ENCODE measurements at places on chromosomes 1 and 21. TPM values are rescaled to one million over a fixed set of nuclear protein-coding genes. Genes with fewer than 3 reads are reported as not detected.

The KRTAP13-3 gene
- total RNA-seq = not detected

The C4BPB gene
- total RNA-seq = not detected

The ADAMTS4 gene
- total RNA-seq = 7.2 TPM

The CELA3A gene
- not detected for total RNA-seq

The OR10X1 gene
- total RNA-seq = not detected

- no peaks in the 10 kb centered on the region for H3K36me3 ChIP-seq
- DNase-seq = no peak
- no peaks in the 10 kb centered on the region for H3K27me3 ChIP-seq
Observed at GRCh38 chr1:63107066-63107465, 215.3 kb upstream of the FOXD3 start.

GRCh38 chr1:176656257-176656995 is 193.5 kb downstream of the PAPPA2 start:
- no peaks in the 10 kb centered on the region for H3K27me3 ChIP-seq
- no peaks in the 10 kb centered on the region for H3K36me3 ChIP-seq
- H3K4me3 ChIP-seq = no peak overlapping the region
- no peak for DNase-seq

GRCh38 chr21:45296638-45297037 is 8.9 kb upstream of the POFUT2 start:
- no peaks in the 10 kb centered on the region for H3K36me3 ChIP-seq
- peaks cover 9% of the 10 kb centered on the region for H3K4me1 ChIP-seq
- no peaks in the 10 kb centered on the region for H3K27me3 ChIP-seq
- H3K27ac ChIP-seq = no peak overlapping the region
- no peak overlapping the region for H3K4me3 ChIP-seq
- DNase-seq = no peak

- no peak overlapping the region for H3K4me3 ChIP-seq
- H3K4me1 ChIP-seq = no peaks in the 10 kb centered on the region
Observed at GRCh38 chr1:91798740-91799139, 87.2 kb downstream of the TGFBR3 start.

GRCh38 chr1:98923667-98924066 is 81.0 kb downstream of the PLPPR5 start:
- H3K27me3 ChIP-seq = no peaks in the 10 kb centered on the region
- no peak for DNase-seq
- H3K27ac ChIP-seq = no peak overlapping the region

DNA sequence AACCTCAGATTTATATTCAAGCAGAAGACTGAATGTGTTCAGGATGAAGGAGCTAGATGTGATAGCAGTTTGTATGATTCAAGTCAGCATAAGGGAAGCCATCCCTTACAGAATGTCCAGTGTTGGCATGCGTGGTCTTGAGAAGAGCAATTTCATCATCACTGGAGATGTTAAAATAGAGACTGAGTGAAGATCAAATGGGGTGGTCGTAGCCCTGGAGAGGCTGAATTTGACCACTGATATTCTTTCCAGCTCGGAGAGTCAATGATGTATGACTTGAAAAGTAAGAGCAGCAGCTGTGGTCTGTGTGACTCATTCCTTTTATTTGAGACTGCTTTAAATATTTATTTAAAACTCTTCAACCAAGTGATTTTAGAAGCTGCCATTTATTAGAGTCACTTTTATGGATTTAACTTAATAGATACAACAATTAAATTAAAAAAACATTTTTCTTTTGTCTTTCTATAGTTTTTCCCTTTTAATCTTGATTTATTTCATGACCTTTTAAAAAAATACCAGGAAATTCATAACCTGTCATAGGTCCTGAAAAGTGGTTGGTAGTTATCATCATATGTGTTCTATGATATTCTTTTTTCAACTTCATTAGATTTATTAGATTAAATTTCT is 15.5 kb downstream of the FMN2 start:
- no peak overlapping the region for H3K27ac ChIP-seq
- DNase-seq = no peak
- H3K27me3 ChIP-seq = no peaks in the 10 kb centered on the region
- no peak overlapping the region for H3K4me3 ChIP-seq
- H3K36me3 ChIP-seq = no peaks in the 10 kb centered on the region

DNA sequence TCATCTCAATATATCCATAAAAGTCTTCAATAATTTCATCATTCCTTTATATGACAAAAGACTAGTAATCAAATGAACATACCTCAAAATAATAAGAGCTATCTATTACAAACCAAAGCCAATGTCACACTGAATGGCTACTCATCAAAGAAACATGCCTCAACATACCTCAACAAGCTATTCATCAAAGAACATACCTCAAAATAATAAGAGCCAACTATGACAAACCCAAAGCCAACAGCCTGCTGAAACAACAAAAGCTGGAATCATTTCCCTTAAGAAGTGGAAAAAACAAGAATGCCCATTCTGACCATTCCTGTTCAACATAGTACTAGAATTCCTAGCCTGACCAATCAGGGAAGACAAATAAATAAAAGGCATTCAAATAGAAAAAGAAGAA is 1373.7 kb downstream of the BRINP3 start:
- H3K27me3 ChIP-seq = no peaks in the 10 kb centered on the region
- H3K36me3 ChIP-seq = no peaks in the 10 kb centered on the region
- H3K4me3 ChIP-seq = no peak overlapping the region
- H3K4me1 ChIP-seq = no peaks in the 10 kb centered on the region
- no peak overlapping the region for H3K27ac ChIP-seq
- no peak for DNase-seq

DNA sequence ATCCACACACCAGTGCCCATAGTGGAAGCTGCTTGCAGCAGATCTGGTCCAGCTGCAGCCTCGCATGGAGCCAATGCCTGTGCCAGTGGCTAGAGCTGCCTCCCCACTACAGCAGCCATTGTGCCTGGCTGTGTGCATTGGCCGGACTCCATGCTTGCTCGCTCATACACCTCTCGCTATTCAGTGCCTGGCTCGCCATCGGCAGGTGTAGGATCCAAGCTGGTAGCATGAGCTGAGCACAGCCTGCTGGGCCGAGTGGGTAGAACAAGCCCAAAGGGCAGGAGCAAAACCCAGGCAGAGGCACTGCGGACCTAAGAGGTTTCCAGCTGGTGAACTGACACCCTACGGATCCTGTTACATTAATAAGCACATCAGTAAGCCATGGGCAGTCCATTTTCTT is 1184.1 kb downstream of the AMY1C start:
- no peaks in the 10 kb centered on the region for H3K27me3 ChIP-seq
- DNase-seq = no peak
- no peaks in the 10 kb centered on the region for H3K4me1 ChIP-seq
- H3K4me3 ChIP-seq = no peak overlapping the region
- H3K36me3 ChIP-seq = no peaks in the 10 kb centered on the region
- H3K27ac ChIP-seq = no peak overlapping the region

GRCh38 chr1:11701551-11701961 is 10.0 kb downstream of the DRAXIN start:
- no peaks in the 10 kb centered on the region for H3K36me3 ChIP-seq
- H3K4me1 ChIP-seq = peaks cover 41% of the 10 kb centered on the region
- DNase-seq = no peak

- no peak overlapping the region for H3K4me3 ChIP-seq
- no peaks in the 10 kb centered on the region for H3K27me3 ChIP-seq
- no peak overlapping the region for H3K27ac ChIP-seq
- H3K36me3 ChIP-seq = peaks cover 5% of the 10 kb centered on the region
- DNase-seq = no peak
- H3K4me1 ChIP-seq = no peaks in the 10 kb centered on the region
Observed at GRCh38 chr1:12087797-12088314, 24.8 kb downstream of the TNFRSF8 start.

- H3K27ac ChIP-seq = no peak overlapping the region
- no peaks in the 10 kb centered on the region for H3K36me3 ChIP-seq
- H3K4me3 ChIP-seq = no peak overlapping the region
- DNase-seq = no peak
- no peaks in the 10 kb centered on the region for H3K4me1 ChIP-seq
- H3K27me3 ChIP-seq = no peaks in the 10 kb centered on the region
Observed at GRCh38 chr1:187033693-187034390, 205.1 kb downstream of the PLA2G4A start.

DNA sequence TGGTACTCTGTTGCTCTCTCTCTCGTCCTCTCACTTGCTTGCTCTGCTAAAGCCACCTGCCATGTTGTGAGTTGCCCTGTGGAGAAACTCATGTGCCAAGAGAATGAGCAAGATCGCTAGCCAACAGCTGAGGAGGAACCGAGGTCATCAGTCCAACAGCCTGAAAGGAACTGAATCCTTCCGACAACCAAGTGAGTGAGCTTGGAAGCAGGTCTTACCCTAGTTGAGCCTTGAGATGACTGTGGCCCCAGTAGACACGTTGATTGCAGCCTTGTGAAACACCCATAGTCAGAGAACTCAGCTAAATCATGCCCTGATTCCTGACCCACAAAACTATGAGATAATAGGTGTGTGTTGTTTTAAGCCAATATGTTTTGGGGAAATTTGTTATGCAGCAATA is 48.1 kb upstream of the BACH1 start:
- no peak for DNase-seq
- H3K4me3 ChIP-seq = no peak overlapping the region
- no peaks in the 10 kb centered on the region for H3K27me3 ChIP-seq
- no peak overlapping the region for H3K27ac ChIP-seq
- no peaks in the 10 kb centered on the region for H3K4me1 ChIP-seq

GRCh38 chr1:184021728-184022127 is 15.8 kb downstream of the COLGALT2 start:
- H3K27me3 ChIP-seq = no peaks in the 10 kb centered on the region
- no peak for DNase-seq
- H3K27ac ChIP-seq = no peak overlapping the region
- H3K4me3 ChIP-seq = no peak overlapping the region

DNA sequence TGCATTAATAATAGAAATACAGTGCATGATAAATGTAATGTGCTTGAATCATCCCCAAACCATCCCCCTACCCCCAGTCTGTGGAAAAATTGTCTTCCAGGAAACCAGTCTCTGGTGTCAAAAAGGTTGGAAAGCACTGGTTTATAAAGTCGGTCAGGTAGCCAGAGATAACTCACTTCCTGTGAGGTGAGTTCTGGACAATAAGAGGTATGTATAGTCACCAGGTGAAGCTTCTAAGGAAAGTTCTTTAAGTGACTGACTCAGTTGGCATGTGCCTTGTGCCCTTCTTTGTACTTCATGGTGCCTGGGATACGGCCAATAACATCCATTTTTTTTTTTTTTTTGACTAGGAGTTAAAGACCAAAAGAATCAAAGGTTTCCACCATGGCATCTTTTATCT is 103.7 kb downstream of the GPATCH2 start:
- H3K4me3 ChIP-seq = no peak overlapping the region
- no peaks in the 10 kb centered on the region for H3K27me3 ChIP-seq
- no peak overlapping the region for H3K27ac ChIP-seq
- no peaks in the 10 kb centered on the region for H3K4me1 ChIP-seq
- DNase-seq = no peak

- H3K4me3 ChIP-seq = no peak overlapping the region
- H3K27me3 ChIP-seq = no peaks in the 10 kb centered on the region
- H3K27ac ChIP-seq = no peak overlapping the region
- no peak for DNase-seq
Observed at GRCh38 chr1:46153228-46153627, 20.8 kb upstream of the PIK3R3 start.

DNA sequence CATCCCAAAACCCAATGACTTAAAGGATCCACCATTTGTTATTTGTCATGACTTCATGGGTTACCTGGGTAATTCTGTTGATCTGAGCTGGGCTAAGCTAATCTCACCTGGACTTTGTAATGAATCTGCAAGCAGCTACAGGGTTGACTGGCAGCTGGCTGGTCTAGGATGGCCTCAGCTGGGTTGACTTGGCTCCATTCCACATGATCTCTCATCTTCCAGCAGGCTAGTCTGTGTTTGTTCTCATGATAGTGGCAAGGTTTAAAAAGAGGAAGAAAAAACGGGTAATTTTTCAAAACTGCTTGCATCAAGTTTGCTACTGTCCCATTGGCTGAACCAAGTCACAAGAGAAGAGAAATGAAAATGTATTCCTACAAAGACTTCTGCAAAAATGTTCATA is 24.8 kb upstream of the ZMYM4 start:
- H3K27ac ChIP-seq = no peak overlapping the region
- H3K36me3 ChIP-seq = no peaks in the 10 kb centered on the region
- H3K27me3 ChIP-seq = no peaks in the 10 kb centered on the region

GRCh38 chr1:206103979-206104378 is 13.2 kb downstream of the AVPR1B start:
- H3K36me3 ChIP-seq = no peaks in the 10 kb centered on the region
- peak; percentile 14 for DNase-seq
- no peaks in the 10 kb centered on the region for H3K4me1 ChIP-seq
- no peak overlapping the region for H3K27ac ChIP-seq

DNA sequence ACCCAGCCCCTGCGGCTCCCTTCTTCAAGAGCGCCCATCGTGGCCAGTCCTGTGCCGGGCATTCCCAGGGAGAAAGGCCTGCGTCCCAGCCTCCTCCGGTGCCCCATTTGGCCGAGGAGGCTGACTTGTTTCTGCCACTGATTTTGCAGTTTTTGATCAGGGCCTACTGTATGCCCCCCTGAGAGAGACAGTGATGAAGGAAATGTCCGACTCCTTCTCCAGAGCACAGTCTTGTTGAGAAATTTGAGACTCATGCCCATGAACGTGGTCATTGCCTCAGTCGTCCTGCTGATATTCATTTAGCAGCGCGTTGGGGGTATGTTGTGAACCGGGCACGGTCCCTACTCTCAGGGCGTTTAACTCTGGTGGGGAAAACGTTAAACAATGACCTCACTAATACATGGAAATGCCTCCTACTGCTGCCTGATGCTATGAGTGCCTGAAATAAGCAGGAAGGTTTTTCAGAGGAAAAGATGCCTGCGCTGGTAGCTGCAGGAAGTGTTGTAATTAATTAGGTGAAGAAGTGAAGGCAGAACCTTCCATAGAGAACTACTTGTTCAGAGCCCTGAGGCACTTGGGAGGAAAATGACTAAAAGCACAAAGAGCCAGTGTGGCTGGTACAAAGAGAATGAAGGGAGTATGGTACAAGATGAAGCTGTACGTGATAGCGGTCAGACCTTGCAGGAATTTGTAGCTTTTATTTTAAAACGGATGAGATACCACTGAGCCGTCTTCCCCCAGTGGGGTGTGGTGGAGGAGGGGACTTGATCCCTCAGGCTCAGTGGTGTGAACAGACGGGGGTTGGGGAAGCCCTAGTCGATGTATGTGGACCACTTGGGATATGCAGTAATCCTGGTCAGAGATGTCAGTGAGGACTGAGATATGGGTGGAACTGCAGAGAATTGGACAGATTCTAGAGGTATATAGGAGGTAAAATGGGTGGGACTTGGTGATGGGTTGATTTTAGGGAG is 730 bp downstream of the ZCCHC17 start:
- peak overlapping the region; percentile 66 for H3K27ac ChIP-seq
- DNase-seq = no peak
- H3K36me3 ChIP-seq = peaks cover 8% of the 10 kb centered on the region
- H3K4me3 ChIP-seq = peak overlapping the region; percentile 91
- peaks cover 8% of the 10 kb centered on the region for H3K4me1 ChIP-seq

DNA sequence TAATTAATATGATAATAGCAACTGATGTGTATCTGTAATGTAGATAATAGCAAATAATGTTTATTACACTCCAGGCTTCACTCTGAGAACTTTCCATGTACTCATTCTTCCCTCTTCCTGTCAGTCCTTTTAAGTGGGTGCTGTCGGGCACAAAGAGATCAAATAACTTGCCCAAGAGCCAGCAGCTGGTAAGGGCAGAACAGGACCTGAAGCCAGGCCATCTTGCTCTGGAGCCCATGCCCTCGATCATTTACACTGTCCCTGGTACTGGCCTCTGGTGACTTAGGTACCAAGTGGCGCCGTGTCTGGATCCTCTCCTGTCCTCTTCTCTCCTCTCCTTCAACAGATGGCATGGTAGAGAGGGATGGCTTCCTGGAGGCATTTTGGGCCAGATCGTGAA is 97.2 kb downstream of the VPS13D start:
- no peak for DNase-seq
- no peaks in the 10 kb centered on the region for H3K4me1 ChIP-seq
- no peak overlapping the region for H3K4me3 ChIP-seq
- H3K27ac ChIP-seq = no peak overlapping the region
- peaks cover 4% of the 10 kb centered on the region for H3K36me3 ChIP-seq
- no peaks in the 10 kb centered on the region for H3K27me3 ChIP-seq

Data from H1 (cell line).